ENCODE measurements at places on chromosomes 2 and 18.

DNA sequence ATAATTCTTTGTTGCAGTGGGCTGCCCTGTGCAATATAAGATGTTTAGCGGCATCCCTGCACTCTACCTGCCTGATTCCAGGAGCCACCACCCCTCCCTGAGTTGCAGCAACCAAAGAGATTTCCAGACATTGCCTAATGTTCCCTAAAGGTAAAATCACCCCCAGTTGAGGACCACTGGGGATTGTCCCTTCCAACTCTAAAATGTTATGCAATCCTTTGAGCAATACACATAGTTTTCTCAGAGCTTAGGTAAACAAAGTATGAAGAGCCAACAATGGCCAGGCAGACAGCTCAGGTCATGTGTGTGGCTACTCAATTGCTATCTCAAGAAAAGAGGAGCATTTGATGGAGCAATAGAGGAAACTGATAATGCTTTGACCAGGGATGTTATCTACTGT lies 87.0 kb downstream of the XDH start:
- DNase-seq = no peak

GRCh38 chr2:234606896-234607295 lies 110.0 kb upstream of the ARL4C start:
- no peak for DNase-seq

DNA sequence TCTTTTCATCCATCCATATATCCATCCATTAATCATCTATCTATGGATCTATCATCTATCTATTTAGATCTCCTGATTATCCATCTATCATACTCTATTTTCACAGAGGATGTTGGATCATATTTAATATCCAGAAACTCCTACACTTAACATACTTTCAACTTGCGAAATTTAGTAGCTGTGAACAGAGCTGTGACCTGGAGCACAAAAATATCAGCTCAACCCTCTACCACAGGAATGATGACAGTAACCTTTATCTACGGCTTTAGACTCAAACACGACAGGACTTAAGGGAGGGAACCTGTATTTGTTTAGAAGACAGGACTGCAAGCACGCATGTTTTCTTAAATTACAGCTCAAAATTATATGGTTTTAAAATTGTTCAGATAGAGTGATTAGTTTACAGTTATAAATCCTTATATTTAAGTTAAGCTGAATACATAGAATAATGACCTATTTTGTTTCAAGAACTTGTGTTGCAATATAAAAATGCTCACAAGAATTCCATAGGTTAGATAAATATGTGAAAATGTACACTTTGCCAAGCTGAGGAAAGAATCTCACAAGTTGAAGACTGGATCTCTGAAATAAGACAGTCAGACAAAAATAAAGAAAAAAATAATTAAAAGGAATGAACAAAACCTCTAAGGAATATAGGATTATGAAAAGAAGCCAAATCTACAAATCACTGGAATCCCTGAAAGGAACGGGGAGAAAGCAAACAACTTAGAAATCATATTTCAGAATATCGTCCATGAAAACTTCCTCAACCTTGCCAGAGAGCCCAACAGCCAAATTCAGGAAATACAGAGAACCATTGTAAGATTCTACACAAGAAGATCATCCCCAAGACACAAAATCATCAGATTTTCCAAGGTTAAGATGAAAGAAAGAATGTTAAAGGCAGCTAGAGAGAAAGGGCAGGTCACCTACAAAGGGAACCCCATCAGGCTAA lies 142.0 kb downstream of the COL6A3 start:
- no peak for DNase-seq

DNA sequence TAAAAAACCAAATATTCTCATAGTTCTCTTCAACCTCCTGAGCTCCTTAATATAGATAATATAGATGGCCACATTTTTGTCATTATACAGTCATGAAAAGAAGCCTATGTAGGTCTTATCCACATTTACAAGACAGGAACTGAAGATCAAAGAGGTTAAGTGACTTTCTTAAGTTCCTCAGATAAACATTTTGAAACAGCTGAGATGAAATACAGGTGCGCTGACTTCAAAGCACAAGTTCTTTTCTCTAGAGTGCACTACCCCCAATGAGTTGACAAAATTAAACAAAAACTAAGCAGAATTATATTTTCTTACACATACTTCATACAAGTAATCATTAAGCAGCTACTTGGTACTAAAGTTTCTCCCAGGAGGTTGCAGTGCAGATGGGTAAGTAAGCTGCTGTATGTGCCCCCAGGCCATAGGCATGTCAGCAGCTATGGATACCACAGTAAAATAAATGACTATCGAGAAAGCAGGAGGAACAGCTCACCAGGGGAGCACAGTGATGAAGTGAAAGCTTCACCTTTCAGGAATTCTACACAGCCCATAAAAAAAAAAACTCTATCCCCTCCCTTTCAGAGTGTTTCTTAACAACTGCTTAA lies 199.8 kb downstream of the DPP10 start:
- DNase-seq = no peak

- no peak for DNase-seq
Observed at GRCh38 chr2:164675687-164676086, 54.4 kb upstream of the GRB14 start.
